Heart right ventricle (tissue), 16 donors: ENCODE measurements at places on chromosomes 11 and 22. TPM values are rescaled to one million over a fixed set of nuclear protein-coding genes. Genes with fewer than 3 reads are reported as not detected.

DNA sequence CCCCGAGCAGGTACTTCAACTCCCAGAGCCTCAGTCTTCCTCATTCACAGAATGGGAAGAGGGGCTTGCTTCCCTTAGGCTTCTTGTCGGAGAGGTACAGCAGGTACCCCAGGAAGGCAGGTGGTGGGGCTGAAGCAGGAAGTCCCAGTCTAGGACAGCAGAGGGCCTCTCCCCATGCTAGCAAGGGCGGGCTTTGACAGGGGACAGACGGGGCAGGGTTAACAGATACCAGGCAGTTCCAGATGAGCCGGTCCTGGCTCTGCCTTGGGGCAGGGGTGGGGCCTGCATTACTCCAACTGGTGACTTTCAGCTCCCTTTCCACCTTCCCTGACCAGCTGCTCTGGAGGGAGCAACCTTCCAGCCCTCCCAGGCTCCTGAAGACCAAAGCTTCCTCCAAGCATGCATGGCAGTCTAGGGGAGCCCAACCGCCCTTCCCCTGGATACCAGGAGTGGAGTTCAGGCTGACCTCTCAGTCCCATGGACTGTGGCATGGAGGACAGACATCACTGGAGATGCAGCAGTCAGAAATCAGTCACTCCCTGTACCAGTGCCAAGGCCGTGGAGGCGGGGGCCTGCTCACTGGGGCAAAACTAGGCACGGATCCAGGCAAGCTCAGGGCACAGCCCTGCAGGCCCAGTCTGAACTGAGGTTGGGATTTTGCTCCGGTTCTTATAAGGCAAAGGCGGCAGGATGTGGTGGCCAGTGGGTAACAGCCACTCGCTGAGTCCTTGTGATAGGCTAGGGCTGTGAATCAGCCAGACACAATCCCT is 60.5 kb downstream of the NAT10 start:
- DNase-seq, result no peak

DNA sequence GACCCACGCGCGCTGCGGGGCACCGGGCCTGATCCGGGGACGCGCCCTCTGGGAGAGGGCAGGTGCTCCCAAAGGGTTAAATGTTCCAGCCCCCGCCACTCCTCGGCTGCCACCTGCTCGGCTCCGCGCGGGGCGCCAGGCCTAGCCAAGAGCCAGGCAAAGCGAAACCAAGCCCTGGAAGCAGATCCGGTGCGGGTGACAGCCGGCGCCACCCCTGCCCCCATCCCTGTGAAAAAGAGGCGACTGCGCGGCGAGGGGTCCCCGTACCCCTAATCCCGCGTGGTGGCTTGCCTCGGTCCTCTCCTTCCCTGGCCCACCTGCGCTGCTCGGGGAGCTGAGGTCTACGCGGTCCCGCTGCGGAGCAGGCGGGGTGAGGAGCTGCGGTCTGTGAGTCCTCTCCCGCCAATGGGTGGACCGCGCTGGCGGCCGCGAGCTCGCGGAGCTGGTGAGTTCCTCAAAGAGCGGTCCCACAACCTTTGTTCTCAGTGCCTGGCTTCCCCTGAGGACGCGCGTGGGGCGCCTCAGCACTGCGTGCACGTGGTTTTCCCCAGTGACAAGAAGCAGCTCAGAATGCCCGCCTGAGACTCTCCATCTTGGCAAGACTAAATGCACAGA is at the start of gene ME3:
TSS of gene ME3 (minus strand) at position 610 of the 615 bp plus-strand sequence.
- DNase-seq, result peak; percentile 72

- peak; percentile 3 for DNase-seq
Observed at GRCh38 chr11:90133560-90134477, 644 bp upstream of the NAALAD2 start.

The CCDC81 gene
- 0.16 TPM for total RNA-seq

- no peak for DNase-seq
Observed at GRCh38 chr22:38481871-38482332, 14.0 kb downstream of the KDELR3 start.

DNA sequence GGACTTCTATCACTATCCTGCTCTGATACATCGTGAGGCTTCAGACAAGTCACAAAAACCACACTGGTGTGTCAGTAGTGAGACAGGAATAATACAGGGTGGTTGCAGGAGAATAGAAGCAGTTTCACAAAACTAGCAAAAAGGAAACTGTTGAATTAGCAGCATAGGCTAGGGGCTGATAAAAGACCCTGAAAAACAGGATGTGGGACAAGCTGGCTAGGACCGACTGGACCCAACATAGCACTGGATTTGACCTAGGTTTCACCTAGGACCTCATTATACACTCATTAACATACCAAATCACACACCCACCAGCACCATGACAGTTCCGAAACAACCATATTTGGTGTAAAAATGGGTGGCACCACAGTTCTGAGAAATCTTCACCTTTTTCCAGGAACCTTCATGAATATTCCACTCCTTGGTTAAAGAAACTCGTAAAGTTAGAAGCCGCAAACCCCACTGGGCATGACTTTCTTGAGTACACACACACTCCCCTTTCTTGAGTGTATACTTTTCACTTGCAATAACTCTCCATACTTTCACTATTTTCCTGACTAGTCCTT is 76.2 kb downstream of the SLC1A2 start:
- DNase-seq, result no peak

DNA sequence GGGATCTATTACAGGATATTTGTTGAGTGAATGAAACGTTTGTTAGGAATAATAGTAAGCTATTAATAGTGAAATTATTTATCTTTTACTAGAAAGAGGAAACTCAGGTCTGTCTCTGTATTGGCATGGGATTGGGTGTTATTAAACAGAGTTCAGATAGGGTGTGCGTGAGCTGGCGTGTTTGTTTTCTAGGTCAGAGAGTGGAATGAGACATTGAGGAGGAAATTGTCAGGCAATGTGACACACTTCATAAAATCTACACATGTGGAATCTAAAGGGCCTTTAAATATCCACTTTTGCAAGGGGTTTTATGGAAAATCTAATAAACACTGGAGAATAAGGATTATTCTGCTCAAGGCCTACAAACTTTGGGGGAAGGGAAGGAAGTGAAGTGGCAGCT is 552.9 kb downstream of the NTM start:
- DNase-seq, result no peak

DNA sequence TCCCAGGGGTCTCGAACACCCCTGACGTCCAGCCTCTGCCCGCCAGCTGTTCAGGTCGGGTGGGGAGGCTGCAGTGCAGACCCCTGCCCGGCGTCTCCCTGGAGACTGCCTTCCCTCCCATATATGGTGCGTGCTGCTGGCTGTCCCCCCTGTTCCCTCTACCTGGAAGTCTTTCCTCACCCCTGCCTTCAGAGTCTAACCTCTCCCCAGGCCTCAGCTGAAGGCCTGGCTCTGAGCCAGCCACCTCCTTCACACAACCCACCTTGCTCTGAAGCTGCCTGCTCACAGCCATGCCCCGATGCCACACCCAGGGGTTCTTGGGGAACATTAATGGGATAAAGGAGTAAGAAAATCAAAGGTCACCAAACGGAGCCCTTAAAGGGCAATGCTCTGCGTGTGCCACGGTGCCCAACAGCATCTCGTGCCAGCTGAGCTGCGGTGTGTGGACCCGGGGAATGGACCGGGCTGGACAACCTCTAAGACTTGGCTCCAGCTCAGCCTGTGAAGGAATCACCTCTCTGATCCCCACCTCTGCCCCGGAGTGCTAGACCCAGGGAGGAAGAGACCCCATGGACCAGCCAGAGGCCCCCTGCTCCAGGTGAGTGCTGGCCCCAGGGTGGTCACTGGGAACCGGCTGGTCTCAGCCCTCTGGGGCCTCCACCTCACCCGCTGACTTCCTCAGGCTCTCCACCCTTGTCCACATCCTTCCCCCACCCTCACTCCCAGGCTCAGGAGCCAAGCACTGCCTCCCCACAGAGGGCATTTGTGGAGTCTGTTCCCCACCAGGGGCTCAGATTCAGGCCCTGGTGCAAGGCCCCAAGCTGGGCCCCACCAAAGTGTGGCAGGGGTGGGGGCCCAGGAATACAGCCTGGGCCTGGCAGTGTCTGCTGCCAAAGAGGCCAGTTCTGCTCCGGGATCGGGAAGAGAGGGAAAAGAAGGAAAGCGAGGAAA is at the start of gene NLRP6:
TSS of gene NLRP6 (plus strand) at position 407 of the 951 bp plus-strand sequence. CDS start at position 570, 163 bp downstream.
- DNase-seq, result peak; percentile 2

DNA sequence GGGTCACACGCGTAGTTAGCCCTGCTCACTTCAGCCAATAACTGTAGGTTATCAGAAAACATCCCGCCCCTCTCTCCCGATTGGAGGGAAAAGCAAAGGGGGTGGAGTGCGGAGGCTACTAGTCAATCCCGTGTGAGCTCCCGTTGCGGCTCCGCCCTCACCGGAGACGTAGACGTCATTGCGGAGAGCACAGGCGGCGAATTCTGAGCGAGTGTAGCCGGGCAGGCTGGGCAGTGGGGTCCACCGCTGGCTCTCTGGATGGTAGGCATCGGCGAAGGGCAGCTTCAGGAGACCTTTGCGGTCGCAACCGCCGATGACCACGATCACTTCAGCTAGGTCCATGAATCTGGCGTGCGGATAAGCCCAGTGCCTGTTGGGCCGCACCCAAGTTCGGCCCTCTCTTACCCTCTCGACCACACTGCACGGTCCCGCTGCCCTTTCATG is 4.7 kb downstream of the KLHL35 start:
- peak; percentile 93 for DNase-seq

DNA sequence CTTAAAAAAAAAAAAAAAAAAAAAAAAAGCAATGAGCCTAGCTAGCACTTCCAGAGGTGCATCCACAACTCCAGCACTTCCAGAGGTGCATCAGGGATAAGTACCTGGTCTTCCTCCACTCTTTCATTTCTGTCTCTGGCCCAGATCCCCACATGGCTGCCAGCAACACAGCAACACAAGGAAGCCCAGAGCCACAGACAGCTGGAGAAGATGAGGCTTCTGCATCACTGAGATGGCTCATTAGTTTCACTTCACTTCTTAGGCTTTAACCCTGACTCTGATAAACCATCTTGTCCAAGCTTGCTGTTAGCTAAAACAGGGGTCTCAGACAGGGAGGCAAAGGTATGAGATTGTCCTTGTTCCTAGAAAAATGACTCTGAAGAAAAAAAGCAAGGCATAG is 35.6 kb downstream of the PC start:
- DNase-seq, result no peak

The GAB4 gene
- not detected for total RNA-seq

The VPREB1 gene
- total RNA-seq, result not detected

DNA sequence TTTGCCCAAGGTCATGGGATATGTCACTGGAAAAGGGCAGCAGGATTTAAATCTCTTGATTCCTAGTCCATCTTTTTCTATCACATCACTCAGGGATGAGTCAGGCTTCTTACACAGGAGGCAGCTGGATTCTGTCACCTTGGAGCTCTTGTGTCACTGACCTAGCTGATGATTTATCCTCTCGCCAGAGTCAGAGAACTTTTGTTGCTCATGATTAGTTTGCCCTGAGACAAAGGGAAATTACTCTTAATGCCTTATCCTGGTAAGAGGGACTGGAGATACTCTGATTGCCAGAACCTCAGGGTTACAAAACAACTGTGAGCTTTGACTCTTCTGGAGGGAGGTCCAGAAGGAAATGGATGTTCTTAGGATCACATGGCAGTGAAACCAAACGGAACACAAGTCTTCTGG is 10.1 kb downstream of the COA4 start:
- no peak for DNase-seq

DNA sequence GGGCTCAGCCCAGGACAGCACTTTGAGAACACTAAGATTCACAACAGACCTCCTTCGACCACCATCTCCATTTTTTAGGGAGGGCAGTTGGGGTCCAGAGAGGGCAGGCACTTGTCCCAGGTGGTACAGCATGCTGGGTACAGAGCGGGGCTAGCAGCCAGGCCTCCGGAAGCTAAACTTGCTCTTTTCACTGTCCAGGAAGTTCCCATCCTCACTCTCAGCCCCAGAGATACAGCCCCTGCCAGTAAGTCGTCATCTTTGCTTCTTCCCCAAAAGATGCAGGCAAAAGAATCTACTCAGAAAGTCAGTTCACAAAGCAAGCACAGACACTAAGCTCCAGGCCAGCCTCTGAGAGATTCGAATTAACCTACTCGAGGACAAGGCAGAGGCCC is 6.7 kb upstream of the RAB3IL1 start:
- no peak for DNase-seq

The H19 gene
- total RNA-seq, result 350 TPM

DNA sequence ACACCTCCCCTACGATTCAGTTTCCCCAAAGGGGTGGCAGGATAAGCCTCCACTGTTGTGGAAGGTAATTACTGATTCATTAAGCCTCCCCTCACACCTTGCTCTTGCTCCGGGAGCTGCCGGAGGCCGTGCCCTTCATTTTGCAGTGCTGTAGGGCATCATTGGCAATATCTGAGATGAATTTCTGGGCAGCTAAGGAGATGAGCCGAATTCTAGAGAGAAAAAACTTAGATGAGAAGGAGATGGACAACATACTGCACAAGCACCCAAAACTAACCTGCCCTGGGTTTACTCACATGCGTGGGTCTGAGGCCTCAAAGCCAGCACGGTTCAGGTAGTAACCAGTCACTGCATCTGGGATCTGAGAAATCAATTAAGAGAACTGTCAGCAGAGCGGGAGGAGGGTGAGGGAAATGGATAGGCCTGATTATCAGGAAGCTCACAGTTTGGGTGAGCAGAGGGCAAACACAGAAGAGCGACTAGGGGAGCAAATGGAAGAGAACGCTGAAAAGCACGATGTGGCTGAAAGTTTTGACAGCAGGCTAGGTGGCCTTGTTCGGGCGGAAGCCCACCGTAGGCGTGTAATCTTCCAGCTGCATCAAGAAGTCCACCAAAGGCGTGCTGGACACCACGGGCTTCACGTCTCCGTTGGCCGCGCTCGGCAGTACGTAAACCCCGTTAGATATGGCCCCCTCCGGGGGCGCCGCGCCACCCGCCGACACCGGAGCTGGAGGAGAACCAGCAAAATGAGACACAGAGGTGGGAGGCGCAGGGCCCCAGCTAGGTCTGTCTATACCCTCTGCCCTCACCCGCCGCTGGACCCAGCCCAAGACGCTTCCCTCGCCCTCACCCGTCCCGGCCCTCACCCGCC is 689 bp downstream of the TAF10 start:
- peak; percentile 52 for DNase-seq

The MUC15 gene
- not detected for total RNA-seq

GRCh38 chr11:132718711-132719671 is 813.3 kb downstream of the OPCML start:
- DNase-seq, result no peak

The HBG1 gene
- not detected for total RNA-seq

- no peak for DNase-seq
Observed at GRCh38 chr11:123505546-123506299, 75.7 kb downstream of the GRAMD1B start.

The OSBPL5 gene
- 14.8 TPM for total RNA-seq

The C11orf86 gene
- not detected for total RNA-seq

The FAM118A gene
- 10.5 TPM for total RNA-seq
